NCI-H748 treated with DMSO at 0.1 percent for 48 hours (cell line): ENCODE measurements at places on chromosomes 6 and 20.
A peak's percentile ranks its signal among the peaks of the same experiment; 100 is the strongest.

- DNase-seq = peak; percentile 51
Observed at GRCh38 chr6:47483853-47484546, 6.4 kb downstream of the CD2AP start.

- no peak for DNase-seq
Observed at GRCh38 chr6:140070846-140071473, 696.5 kb upstream of the CITED2 start.

DNA sequence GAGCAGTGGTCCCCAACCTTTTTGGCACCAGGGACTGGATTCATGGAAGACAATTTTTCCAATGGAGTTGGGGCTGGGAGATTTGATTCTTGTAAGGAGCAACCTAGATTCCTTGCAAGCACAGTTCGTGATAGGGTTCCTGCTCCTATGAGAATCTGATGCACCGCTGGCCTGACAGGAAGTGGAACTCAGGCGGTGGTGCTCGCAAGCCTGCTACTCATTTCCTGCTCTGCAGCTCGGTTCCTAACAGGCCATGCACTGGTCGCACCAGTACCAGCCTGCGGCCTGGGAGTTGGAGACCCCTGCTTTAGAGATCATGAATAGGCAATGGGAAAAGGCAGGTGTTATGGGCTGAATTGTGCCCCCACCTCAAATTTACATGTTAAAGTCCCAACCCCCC lies 131.2 kb downstream of the PFDN4 start:
- DNase-seq = no peak

GRCh38 chr20:10635476-10636208 lies 38.2 kb downstream of the JAG1 start:
- no peak for DNase-seq

- DNase-seq = no peak
Observed at GRCh38 chr20:33669224-33669623, 2.5 kb downstream of the ACTL10 start.

DNA sequence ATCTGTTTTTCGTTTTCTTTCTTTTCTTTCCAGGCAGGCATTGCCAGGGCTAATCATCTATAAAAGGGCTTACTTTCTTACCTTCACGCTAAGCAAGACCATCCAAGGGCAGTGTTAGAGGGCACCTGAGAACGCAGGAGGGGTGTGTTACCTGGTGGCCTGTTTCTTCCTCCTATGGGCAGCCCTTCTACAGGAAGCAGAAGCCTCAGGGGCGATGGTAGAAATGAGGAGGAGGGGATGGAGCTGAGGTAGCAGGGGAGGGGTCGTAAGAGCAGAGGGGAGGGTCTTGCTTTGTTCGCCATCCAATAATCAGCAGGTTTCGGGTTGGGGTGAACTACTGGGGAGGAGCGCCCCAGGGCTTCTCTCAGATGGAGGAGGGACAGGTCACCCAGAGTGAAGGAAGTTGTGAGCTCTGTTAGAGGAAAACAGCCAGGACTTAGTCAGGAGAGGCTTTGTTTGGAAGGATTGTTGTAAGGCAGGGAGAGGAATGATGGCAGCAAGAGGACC lies 1.5 kb upstream of the CCR6 start:
- no peak for DNase-seq

DNA sequence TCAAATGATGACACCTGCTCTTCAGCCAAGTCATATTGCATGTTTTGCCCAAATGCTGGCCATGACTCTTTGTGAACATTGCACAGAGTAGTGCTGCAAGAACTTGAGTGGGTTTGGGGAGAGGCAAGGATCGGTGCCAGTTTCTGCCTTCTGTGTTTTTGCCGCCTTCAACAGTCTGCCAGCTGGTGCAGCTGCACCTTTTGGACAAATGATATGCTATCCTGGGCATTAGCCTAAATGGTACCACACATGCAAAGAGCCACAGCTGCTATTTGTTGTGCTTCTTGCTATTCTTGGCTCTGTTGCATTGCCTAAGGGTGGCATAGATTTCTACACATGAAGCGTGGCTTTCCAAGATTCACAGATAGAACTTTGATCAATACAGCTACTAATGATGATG lies 189.0 kb upstream of the CCN2 start:
- no peak for DNase-seq
